NCI-H2081 (cell line): ENCODE measurements at places on chromosomes 12 and 14.

DNA sequence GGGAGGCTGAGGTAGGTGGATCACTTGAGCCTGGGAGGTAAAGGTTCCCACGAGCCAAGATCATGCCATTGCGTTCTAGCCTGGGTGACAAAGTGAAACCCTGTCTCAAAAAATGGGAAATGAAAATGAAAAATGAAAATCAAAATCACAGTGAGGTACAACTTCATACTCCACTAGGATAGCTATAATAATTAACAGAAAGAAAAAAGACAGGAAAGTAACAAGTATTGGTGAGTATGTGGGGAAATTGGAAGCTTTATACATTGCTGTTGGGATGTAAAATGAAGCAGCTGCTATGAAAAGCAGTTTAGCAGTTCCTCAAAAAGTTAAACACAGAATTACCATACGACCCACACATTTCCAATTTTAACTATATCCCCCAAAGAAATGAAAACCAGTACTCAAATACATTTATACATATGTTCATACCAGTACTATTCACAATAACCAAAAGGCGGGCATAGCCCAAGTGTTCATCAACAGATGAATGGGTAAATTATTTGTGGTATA, 22.2 kb downstream of the SGPP1 start:
- DNase-seq: no peak

DNA sequence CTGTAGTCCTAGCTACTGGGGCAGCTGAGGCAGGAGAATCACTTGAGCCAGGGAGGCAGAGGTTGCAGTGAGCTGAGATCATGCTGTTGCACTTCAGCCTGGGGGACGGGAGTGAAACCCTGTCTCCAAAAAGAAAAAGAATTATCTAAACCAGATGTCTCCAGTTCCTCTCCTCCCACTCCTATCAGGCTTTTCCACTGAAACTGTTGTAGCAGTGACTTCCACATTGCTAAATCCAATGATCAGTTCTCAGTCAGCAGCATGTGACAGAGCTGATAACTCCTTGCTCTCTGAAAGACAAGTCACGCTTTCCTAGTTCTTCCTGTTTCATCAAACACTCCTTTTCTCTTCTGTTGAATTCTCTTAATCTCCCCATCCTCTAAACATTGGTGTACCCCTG, 8.6 kb downstream of the SLC38A6 start:
- DNase-seq: no peak

GRCh38 chr12:86683568-86684304, 427.5 kb upstream of the MGAT4C start:
- DNase-seq: no peak

GRCh38 chr12:132023658-132024057, 73.9 kb downstream of the EP400 start:
- DNase-seq: no peak

DNA sequence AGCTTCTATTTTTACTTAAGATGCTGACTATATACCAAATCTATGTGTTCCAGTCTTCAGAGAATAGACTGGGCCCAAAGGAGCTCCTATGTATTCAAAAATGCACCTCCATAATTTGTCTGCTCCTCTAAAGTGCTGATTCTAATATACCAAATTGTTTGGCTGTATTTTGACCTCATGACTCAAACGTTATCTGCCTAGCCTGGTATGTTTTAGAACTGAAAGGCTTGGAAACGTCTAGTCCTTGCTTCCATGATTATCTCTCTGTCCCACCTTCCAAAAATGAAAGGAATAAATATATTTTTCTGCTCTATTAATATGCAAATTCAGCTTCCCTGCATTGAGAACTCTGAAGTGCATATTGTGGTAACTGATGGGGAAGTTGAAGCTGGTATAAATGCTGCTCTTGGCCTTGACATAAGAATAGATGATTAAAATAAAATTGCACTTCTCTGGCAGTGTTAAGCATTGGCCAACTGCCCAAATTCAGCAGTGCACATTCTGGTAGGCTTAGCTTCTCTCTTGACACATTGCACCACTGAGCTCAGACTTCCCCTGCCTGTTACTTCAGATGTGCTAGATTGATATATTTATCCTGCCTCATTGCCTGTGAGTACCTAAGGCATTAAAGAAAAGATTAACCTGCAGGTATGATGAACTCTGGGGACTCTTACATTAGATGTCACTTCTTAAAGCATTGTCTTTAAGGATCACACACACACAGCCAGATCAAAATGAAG, 882.3 kb downstream of the RPS29 start:
- DNase-seq: peak; percentile 16

GRCh38 chr14:69818758-69819191, 21.7 kb upstream of the SLC10A1 start:
- peak; percentile 82 for DNase-seq

DNA sequence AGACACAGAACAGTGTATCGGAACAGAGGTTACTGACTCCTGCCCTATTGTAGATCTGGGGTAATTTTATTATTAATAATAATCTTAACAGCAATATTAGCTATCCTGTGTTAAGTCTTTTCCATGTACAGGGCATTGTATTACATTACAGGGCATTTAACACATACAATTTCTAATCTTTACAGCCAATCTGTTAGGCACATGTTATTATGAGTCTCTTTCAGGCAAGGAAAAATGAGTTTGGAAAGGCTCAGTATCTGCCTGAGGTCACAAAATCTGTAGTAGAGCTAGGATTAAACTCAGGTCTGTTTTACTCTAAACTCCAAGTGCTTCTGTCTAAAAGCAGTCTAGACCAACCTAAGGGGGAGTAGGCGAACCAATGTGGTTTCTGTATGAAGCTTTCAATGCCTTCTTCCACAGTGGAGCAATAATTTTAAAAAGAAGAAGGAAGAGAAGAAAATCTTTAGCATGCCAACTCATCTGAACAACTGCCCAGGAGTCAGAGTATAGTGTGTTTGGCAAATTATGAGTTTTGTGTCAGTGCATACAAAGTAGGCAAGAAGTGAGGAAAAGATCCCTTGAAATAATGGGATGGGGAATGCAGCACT, 192.6 kb downstream of the CHST11 start:
- no peak for DNase-seq

DNA sequence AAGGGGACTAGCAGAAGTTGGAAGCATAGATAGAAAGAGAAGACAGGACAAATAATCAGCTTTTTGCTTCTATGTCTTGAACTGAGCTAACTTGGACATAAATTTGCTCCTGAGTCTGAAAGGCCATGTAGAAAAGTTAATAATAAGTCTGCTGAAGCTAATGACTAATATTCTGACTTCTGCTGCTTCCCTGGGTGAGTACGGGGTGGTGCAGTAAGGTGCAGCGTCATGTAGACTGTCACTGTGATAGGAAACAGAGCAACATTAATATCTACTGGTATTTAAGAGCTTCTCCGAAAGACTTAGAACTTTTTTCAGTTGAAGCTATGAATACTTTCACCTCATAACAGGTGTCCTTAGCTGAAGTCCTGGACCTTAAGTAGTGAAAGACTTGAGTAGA, 34.1 kb upstream of the CPM start:
- no peak for DNase-seq

DNA sequence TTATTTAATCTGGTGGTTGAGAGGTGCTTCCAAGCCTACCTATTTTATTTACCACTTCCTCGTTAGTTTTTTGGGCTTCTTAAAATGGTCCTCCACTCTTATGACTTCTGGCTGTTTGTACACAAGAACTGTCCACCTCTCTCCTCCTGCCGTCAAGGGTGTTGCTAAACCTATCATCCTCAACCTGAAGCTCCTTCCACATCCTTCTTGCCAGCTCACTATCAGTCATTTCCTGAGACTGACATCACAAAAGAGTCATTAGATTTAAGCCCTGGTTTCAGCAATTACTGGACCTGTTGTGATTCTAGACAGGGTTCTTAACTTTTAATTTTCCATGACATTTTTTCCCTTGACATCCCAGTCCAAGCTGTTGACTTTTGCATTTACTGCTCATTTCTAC, 91.9 kb downstream of the BICD1 start:
- DNase-seq: no peak
